ENCODE measurements at places on chromosomes 6 and 20.

DNA sequence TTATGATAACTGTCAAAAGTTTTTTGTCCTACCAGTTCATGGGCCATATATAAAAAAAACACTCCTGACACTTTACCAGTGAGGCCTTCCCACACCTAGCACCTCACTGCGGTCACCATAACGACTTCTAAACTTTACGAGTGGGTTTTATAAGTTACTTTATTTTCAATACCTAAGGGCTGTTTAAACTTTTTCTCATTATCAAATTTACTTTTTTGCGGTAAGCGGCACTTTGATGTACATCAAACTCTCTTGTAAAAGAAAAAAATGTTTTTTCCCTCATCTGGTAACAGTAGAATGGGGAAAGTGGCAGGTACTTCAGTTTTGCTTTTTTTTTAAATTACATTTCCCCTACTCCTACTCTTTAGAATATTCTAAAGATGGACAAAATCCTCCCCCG, 36.2 kb downstream of the FYN start:
- DNase-seq: no peak

DNA sequence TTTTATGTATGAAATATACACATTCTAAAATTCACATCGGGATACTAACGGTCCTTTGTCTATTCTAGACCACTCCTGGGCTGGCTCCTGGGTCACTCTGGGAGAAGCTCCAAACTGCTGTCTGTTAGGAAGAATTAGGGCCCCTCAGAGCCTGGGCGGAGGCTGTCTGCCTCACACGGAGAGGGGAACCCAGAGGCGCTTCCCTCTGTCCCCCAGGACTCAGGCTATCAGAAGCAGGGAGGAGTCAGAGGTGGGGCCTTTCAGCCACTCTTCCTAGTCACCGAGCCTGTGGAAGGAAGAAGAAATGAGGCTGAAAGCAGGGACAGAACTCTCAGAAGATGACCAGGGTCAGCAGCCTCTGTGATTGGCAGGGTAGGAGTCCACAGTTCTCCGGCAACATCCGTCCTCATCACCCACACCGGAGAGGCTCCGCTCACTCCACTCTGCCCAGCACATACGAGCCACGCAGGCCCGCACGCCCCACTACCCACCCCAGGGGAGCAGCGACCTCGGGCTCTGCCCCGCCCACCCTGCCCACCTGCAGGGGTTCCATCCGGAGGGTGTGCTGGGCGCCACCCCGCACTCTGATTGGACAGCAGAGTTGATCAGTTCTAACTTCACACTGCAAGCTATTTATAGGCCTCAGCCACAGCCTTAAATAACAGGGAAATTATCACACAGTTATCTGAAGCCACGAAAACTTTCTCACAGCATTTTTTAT, 182.1 kb upstream of the AFDN start:
- DNase-seq: no peak

GRCh38 chr20:40207655-40208054, 481.4 kb downstream of the MAFB start:
- no peak for DNase-seq

DNA sequence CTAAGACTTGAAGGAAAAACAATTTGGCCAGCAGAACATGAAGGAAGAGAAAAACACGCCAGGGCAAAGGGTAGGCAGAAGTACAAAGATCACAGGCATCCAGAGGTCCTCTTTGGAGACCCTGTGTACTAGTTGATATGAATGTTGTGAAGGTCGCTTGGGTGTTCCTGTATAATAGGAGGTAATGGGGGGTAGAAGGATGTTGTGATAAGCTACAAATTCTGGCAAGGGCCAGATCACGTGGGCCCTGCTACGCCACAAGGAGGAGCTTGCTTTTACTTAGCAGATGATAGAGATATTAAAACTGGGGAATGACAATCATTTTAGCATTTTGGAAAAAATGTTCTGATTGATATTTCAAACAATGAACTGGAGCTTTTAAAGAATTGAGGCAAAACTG, 878 bp upstream of the HLA-DMA start:
- DNase-seq: no peak

DNA sequence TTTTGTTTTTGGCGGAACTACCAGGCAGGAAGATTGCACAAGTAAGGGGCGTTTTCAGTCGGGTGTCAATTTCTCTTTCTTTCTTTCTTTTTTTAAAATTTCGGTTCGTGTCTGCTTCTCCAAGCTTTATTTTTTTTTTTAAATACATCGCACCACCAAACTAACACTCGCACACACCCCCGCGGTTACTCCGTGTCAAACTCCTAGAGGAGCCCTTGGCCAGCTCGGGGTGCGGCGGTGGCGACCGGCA, 338 bp downstream of the UTRN start:
- DNase-seq: peak; percentile 36

GRCh38 chr20:11155156-11155756, 481.5 kb upstream of the JAG1 start:
- no peak for DNase-seq

GRCh38 chr6:105533301-105533700, 130.4 kb upstream of the PREP start:
- DNase-seq: no peak

DNA sequence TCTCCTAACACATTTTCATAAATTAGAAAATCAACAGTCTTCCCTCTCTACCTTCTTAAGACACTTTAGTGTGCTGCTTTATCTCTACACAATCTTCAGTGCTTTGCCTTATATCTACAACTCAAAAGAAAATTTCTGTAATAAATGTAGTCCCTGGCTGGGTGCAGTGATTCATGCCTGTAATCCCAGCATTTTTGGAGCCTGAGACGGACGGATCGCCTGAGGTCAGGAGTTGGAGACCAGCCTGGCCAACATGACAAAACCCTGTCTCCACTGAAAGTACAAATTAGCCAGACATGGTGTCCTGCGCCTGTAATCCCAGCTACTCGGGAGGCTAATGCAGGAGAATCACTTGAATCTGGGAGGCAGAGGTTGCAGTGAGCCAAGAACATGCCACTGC, 9.7 kb upstream of the EDN1 start:
- no peak for DNase-seq

GRCh38 chr6:41921712-41921998, 356 bp downstream of the BYSL start:
- DNase-seq: no peak

GRCh38 chr6:137102851-137103492, 58.2 kb upstream of the IL20RA start:
- no peak for DNase-seq

- DNase-seq: no peak
Observed at GRCh38 chr20:61882716-61883615, 182.7 kb downstream of the TAF4 start.

DNA sequence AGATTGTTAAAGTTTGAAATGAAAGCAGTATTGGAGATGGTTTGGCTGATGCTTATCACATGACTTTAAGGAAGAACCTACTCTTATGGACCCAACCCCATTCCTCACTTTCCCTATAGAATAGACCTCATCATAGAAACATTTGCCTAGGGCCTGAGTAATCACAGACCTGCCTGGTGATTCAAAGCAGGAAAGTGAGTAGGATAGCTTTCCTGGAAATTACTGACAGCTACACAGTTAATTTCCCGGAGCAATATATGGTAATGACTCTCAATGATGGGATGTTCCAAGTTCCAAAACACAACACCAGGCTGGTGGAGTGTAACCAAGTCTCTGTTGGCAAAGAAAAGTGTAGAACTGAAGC, 233.8 kb downstream of the SIM1 start:
- DNase-seq: no peak

DNA sequence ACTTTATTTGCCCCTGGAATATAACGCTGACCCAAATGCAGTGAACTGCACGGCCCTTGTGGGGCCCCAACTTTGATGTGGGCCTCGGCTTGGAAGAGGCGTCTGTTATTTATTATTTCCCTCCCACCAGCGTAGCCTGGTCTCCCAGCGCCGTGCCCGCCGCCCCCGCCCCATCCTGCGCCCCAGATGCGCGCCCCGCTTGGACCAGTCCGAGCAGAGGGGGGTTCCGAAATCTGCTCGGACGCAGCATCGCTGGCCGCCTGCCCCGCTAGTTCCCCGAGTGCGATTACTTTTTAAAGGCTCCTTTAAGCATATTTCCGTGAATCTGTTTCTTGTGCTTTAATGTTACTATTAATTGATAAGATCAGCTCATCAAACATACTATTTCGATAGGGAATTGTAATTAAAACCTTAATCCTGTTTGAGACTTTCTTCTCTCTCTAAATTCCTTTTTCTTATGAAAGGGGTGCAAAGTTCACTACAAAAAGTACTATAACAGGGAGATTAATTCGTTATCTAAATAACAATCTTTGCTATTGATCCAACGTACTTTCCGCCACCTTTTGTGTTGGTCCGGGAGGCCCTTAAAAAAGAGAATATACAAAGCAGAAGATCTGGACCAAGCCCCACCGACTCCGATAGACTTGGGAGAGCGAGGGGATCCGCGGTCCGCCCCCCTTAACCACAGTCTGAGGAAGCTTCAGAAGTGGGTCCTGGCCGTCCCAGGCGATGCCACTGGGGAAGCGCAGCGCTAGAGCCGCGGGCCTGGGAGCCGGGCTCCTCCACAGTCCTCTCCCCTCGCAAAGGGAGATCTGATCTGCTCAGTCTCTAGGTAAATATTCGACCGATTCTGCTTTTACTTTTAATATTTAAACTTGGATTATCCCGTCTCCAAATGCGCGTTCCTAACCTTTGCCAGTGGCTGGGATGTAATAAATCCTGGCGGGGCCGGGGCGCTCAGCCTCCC, 10.2 kb downstream of the POU3F2 start:
- DNase-seq: no peak

- no peak for DNase-seq
Observed at GRCh38 chr6:129521946-129522345, 188.0 kb downstream of the ARHGAP18 start.

- no peak for DNase-seq
Observed at GRCh38 chr6:159953091-159953601, 15.7 kb upstream of the IGF2R start.

DNA sequence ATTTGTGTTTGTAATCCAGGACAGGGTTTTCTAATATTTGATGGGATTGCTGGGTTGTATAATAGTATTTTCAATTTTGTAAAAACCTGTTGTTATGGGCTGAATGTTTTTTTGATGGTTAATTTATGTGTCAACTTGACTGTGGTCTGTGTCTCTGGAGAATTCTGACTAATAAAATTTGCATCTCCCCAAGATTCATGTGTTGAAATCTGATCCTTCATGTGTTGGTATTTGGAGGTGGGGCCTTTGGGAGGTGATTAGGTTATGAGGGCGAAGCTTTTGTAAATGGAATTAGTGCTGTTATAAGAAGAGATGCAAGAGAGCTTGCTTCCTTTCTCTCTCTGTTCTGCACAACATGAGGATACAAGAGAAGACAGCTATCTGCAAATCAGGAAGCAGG, 48.7 kb upstream of the SAMD5 start:
- DNase-seq: no peak

- no peak for DNase-seq
Observed at GRCh38 chr6:123830120-123830519, 26.5 kb downstream of the NKAIN2 start.

DNA sequence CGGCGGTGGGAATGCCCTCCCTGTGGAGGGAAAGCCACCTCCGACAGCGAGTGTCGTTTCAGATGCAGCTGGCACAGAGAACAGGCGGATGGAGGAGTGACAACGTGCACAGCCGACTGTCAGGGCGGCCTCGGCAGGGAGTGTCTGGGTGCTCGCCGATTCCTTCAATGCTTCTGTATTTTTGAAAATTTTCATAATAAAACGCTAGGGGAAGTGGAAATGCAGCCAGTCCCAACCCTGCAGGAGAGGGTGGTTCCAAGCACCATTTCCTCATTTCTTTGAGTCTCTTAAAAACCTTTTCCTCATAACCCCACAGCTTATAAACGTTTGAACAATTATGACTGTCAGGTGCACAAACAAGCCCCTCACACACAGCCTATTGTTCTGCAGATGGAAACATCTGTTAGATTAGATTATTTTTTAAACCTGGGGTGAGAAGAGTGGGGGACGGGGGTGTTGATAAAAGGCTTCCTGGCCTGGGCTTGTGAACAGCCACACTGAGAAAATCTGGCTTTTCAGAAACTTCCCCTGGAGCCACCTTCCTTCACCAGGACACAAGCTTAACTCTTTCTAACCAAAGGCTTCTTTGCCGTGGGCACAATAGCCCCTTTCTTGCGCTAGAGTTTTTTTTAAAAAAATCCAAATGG, 228.9 kb downstream of the ANKRD60 start:
- DNase-seq: no peak

DNA sequence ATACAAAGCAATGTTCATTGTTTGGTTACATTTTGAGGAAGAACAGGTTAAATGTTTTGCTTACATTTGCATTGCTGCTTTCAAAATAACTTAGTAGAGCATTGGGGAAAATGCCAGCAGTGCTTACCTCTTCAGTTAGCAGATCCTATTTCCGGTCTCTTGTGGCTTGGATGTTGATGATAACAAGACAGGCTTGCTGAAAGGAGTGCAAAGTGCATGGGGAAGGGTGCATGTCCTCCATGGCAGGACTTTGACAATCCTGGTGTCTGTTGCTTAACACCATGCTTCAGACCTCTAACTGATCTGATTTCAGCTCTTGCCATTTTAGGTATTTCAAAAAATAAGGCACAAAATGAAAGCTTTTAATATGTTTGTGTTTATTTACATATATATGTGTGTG, 21.1 kb downstream of the TPD52L1 start:
- peak; percentile 13 for DNase-seq

DNA sequence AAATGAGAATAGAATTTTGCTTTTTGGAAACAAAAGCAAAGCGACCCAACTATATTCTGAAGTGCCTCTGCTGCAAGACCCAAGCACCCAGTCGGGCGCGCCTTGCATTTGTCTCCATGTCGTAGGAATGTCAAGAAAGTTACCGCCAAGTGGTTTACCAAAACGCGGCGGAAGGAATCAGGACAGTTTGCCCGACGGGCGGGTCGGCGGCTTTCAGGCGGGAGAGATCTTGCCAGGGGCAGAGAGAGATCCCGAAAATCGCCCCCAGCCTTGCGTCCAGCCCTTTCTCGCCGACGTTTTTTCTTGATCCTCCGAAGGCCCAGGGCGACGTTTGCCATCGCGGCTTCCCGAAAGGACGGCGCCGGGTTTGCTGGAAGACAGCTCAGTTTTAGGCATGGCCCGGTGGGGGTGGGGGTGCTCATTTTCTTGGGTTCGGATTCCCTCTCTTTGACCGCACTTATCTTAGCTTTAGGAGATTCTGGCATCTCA, 4.0 kb upstream of the LIN28B start:
- no peak for DNase-seq

DNA sequence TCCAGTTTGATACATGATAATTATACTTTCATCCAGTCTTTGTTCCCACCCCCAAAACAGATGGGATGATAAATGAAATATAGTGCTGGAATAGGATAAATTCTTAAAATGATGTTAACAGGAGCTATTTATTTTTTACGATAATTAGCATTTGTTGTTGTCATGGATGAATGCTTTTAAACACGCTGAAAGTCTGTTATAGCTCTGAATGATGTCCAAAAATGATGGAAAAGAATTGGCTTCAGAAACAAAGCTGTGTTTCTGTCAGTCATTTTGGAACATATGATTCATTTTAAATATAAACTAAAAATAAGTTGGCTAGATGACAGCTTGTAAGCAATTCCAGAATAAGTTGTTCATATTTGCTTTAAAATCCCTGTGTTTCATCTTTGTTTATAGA, 237.4 kb downstream of the GRIK2 start:
- DNase-seq: no peak
